ENCODE measurements at places on chromosomes 3 and 15.

DNA sequence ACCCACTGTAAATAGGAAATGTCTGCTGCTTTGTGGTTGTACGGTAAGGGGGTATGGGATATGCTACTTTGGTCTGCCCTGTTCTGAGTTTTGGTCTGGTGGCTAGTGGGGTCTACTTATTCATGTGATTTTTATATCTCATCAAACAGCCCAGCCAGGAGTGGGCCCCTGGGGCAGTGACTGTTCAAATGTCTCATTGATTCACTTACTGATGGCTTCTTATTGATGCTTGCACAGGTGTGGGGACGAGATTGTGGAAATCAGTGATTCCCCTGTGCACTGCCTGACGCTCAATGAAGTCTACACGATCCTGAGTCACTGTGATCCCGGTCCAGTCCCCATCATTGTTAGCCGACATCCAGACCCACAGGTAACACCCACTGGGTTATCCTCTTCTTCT is 38.5 kb downstream of the STARD5 start:
- no peak for DNase-seq

DNA sequence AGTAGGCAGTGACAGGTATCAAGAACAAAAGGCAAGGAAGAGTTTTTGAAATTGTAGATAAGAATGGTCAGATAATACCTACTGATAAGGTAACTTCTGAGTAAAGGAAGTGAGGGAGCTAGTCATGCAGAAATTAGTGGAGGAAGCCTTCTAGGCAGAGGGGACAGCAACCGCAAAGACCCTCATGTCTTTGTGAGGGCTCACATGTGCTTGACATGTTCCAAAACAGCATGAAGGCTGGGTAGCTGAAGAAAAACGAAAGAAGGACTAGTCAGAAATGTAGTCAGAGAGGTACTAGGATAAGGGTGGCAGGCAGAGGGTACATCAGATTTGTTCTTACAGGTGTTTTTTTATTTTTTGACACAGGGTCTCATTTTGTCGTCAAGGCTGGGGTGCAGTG is 5.3 kb downstream of the SIN3A start:
- no peak for DNase-seq

- no peak for DNase-seq
Observed at GRCh38 chr3:13209634-13209997, 136.4 kb upstream of the IQSEC1 start.

- no peak for DNase-seq
Observed at GRCh38 chr15:27742751-27743477, 356.2 kb downstream of the OCA2 start.

DNA sequence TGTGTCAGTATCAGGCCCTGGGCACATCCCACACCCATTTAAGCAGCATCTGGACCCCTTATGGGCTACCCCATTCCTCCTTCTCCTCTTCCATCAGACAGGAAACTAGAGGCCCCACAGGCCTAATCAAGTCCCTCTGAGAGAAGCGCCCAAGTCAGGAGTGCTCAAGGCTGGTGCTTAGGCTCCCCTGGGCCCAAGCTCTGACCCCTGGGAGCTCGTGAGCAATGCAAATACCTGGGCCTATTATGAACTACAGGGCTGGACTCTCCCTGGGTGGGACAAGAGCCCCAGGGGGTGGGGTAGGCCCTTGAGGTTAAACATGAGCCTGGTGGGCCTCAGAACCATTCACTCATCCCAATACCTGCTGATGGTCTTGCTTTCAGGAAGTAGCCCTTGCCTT is 57.4 kb downstream of the SEMA3G start:
- no peak for DNase-seq

DNA sequence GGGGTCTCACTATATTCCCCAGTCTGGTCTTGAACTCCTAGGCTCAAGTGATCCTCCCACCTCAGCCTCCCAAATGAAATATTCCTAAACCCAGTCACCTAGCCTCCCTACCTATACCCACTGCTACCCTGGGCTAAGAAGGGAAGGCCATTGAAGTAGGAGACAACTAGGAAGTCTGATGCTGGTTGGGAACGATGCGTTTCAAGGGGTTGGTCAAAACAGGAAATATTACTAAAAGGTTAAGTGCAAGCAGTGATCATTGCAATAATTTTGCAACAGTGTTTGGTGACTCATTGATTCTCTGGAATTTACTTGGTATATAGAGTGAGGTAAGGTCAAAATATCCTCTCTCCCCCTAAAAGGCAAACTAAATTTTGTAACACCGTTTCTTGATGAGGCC is 4.6 kb upstream of the UQCRC1 start:
- peak; percentile 85 for DNase-seq

All from fibroblast of gingiva (primary cell).